Stimulated activated CD4-positive, alpha-beta T cell treated with anti-CD3 and anti-CD28 coated beads, TNF-alpha, amount 100 ng/mL, for 24 hours (primary cell): ENCODE measurements at places on chromosomes 3 and 15.

- DNase-seq, result no peak
Measured at GRCh38 chr3:128194843-128195242, 41.6 kb downstream of the EEFSEC start.

DNA sequence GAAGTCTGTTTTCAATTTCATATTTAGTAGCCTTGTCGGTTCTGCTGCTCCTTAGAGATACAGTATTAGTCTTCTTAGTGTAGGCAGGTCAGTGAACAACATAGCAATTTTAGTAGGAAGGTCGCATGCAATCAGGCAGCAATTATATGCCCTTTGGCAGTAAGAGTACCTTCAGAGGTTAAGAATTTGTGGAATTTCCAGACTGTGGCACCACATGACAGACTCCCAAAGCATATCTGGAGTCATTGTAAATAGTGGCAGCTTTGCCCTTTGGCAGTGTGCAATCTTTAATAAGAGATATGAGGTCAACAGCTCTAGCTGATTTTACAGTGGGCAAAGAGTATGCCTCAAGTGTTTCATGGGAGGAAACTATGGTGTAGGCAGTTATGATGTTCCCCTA, 1532.5 kb upstream of the CADM2 start:
- DNase-seq, result no peak

DNA sequence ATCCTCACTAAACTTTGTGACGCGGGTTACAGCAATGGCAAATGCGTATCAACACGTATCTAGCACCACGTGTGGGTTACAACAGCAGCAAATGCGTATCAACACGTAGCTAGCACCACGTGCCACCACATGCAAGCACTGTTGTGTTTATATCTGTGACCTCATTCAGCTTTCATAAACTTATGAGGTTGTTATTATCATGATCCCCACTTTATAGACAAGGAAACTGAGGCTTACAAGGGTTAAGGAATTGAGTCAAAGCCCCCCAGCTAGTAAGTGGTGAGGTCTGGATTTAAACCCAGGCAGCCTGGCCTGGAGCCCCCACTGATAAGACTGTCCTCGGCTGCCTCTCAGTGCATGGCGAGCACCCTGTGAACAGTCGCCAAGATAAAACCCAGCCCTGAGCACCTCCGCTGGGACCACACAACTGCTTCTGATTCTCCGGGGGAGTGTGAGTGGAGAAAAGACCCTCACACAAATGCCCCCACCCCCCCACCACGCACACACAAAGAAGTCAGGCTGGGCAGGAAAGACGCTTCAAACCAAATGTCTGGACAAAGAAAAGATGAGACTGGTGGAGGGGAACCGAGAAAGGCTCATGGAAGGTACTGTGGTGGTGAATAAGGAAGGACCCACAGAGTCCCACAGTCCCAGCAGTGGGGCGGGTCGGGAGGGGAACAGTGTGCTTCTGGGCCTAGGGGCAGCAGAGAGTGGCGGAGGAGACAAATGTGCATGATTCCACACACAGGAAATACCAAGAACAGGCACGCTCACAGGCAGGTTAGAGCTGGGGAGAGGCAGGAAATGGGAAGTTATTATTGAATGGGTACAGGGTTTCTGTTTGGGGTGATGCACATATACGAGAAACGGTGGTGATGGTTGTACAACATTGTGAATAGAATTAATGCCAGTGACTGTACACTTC, 173.4 kb downstream of the XXYLT1 start:
- no peak for DNase-seq

DNA sequence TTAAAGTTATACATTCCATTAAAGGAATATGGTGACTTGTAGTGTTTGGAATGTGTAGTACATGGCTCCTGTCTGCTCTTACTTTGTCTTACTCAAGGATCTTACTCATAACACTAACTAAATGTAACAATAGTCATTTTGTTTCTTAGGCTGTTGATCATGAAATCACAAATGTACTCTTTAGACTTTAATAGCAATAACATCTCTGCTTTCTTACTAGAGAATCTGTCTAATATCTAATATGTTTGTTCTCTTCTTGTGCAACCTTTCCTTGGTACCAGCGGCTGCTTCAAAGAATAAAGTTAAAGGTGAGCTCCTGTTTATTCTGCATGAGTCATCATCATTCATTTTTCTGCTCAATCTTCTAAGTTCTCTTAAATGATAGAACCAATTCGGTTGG, 767.5 kb downstream of the CADM2 start:
- DNase-seq, result no peak

DNA sequence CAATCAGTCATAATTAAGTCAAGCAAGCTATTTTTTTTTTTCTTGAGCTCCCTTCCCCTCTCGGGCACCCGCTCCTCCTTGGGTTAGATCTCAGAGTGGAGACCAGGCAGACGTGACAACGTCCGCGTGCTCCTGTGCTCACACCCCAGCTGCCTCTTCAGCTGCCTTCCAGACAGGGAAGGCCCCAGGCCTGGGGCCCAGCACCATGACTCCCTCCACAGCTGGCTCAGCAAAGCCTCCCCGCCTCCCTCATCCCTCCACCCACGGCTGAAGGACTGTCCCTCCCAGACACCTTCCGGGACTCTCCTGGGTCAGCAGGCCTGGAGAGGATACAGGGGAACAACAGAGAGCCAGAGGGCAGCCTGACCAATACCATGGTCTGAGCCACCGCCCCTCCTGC, 87.9 kb upstream of the LINGO1 start:
- no peak for DNase-seq
